ENCODE measurements at places on chromosomes 6 and 20.

GRCh38 chr6:30112402-30112994 lies 392 bp downstream of the TRIM31 start:
- peaks cover 55% of the 10 kb centered on the region for H3K27me3 ChIP-seq
- no peak overlapping the region for H3K4me3 ChIP-seq
- no peak for DNase-seq
- H3K36me3 ChIP-seq = no peaks in the 10 kb centered on the region
- peaks cover 15% of the 10 kb centered on the region for H3K4me1 ChIP-seq

DNA sequence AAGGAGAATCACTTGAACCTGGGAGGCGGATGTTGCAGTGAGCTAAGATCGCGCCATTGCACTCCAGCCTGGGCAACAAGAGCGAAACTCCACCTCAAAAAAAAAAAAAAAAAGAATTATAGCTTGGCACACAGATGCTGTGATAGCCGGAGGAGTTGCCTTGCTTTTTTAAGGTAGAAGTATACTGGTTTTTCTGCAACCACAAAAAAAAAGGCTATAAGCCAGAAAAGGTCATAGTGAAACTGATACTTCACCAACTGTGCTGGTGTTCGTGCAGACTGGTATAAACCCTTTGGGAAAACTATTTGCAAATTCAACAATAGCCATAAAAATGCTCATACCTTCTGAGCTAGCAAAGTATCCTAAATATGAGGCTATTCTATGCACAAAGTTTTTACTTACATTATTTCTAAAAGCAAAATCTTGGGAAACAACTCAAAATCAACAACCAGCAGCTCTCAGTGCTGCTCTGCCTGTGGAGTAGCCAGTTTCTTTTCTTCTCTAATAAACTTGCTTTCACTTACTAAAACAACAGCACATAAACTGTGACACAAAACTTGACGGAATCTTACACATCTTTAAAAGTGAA lies 44.0 kb downstream of the B4GALT5 start:
- H3K4me3 ChIP-seq = peak overlapping the region; percentile 32
- H3K36me3 ChIP-seq = peaks cover 20% of the 10 kb centered on the region
- H3K27ac ChIP-seq = peak overlapping the region; percentile 61
- H3K27me3 ChIP-seq = peaks cover 3% of the 10 kb centered on the region

DNA sequence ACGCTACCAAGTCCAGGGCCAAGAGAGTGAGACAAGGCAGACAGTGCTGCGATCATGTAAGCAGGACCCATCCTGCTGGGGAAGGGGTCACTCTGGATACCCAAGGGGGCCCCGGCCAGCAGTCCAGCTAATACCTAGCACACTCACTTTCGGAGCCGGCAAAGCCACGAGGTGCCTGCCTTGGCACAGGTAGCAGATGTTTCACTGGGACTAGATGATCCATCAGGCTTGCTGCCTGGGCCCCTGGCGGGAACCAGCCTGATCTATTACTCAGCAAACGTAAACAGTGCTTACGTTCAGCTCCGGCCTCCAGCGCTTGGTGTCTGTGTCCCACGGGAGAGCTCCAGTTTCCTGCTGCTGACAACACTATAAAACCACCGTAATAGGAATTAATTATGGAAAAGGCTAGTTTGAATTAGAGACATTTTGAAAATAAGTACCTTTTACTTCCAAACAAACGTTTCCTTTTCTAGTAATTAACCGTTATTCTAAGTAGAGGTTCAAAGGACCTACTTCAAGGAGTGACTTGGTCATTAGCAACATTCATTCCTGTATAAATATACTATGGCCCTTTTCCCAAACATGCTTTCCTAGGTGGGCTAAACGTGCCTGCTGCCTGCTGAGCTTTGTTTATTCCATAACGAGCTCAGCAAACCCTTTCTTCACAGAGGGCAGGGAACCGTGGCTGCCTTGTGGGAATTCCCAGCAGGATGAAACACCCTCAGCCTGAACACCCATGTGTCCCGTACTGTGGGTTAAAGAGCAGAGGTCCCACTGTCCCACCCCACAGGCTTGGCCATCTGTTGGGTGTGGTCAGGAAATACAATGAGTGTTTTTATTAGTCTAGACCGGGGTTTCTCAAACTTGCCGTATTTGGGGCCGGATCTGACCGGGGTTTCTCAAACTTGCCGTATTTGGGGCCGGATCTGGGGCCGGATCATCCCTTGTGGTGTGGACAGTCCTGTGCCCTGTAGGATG lies 18.4 kb downstream of the SLC22A23 start:
- no peak overlapping the region for H3K4me3 ChIP-seq
- no peaks in the 10 kb centered on the region for H3K36me3 ChIP-seq
- DNase-seq = no peak
- no peak overlapping the region for H3K27ac ChIP-seq
- H3K27me3 ChIP-seq = peaks cover 3% of the 10 kb centered on the region
- H3K4me1 ChIP-seq = no peaks in the 10 kb centered on the region

DNA sequence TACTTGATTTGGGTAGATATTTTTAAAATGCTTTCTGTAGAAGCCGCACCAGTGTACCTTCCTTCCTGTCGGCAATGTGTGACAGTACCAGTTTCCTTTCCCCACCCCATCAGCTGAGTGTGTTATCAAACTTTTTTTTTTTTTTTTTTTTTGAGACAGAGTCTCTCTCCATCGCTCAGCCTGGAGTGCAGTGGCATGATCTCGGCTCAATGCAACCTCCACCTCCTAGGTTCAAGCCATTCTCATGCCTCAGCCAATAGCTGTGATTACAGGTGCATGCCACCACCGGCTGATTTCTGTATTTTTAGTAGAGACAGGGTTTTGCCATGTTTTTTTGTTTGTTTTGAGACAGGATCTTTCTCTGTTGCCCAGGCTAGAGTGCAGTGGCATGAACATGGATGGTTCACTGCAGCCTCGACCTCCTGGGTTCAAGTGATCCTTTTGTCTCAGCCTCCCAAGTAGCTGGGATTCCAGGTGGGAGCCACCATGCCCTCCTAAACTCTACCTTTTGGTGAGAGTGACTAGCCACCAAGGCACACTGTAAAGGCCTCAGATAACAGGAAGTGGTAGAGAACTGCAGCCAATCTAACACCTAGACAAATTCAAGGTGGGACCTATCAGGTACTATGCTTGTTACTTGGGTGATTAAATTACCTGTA lies 26.5 kb upstream of the ZBTB22 start:
- peak overlapping the region; percentile 74 for H3K27ac ChIP-seq
- peaks cover 26% of the 10 kb centered on the region for H3K4me1 ChIP-seq
- DNase-seq = peak; percentile 41
- peaks cover 7% of the 10 kb centered on the region for H3K27me3 ChIP-seq

GRCh38 chr20:62080249-62080990 lies 14.7 kb upstream of the TAF4 start:
- DNase-seq = no peak
- no peaks in the 10 kb centered on the region for H3K4me1 ChIP-seq
- H3K27me3 ChIP-seq = no peaks in the 10 kb centered on the region
- H3K4me3 ChIP-seq = no peak overlapping the region

- H3K4me1 ChIP-seq = peaks cover 42% of the 10 kb centered on the region
- peaks cover 3% of the 10 kb centered on the region for H3K36me3 ChIP-seq
- no peaks in the 10 kb centered on the region for H3K27me3 ChIP-seq
- DNase-seq = no peak
Observed at GRCh38 chr6:157023958-157024357, 246.8 kb downstream of the ARID1B start.

- no peaks in the 10 kb centered on the region for H3K4me1 ChIP-seq
- no peak for DNase-seq
- H3K36me3 ChIP-seq = peaks cover 2% of the 10 kb centered on the region
- no peak overlapping the region for H3K4me3 ChIP-seq
Observed at GRCh38 chr6:50709366-50709734, 4.0 kb upstream of the TFAP2D start.

- H3K27ac ChIP-seq = no peak overlapping the region
- no peak overlapping the region for H3K4me3 ChIP-seq
Observed at GRCh38 chr6:135267085-135267484, 86.0 kb downstream of the MYB start.

GRCh38 chr20:35523298-35523888 lies 6.1 kb downstream of the C20orf173 start:
- no peaks in the 10 kb centered on the region for H3K4me1 ChIP-seq
- DNase-seq = peak; percentile 14
- H3K4me3 ChIP-seq = no peak overlapping the region
- H3K27me3 ChIP-seq = peaks cover 3% of the 10 kb centered on the region

DNA sequence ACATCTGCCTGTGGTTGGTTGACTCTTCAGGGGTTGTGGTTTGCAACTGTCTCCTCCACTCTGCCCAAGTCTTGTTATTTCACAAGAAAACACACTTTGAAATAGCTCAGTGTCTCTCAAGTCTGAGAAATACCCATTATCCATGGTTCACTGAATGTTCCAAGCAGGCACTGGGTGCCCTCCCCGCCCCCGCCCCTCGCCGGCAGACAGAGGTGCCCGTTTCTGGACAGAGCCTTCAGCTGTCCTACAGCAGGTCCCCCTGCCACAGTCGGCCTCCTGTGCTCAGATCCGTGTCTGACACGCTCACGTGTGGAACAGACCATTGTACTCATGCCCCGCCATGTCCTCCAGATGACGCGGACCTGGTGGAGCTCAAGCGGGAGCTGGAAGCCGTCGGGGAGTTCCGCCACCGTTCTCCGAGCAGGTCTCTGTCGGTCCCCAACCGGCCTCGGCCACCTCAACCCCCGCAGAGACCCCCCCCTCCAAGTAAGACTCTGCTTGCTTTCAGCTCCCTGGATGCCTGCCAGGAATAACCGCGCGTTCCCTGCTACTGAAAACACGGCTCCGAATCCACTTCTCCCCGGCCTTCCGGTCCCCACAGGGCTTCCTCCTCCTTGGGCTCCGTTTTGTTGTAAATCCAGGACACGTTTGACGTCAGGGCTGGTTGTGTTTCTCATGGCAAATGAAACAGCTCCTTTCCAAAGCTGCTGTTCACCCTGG lies 81.4 kb downstream of the SERAC1 start:
- H3K4me3 ChIP-seq = peak overlapping the region; percentile 7
- H3K27ac ChIP-seq = peak overlapping the region; percentile 44
- H3K4me1 ChIP-seq = peaks cover 14% of the 10 kb centered on the region
- H3K27me3 ChIP-seq = no peaks in the 10 kb centered on the region
- DNase-seq = peak; percentile 12

DNA sequence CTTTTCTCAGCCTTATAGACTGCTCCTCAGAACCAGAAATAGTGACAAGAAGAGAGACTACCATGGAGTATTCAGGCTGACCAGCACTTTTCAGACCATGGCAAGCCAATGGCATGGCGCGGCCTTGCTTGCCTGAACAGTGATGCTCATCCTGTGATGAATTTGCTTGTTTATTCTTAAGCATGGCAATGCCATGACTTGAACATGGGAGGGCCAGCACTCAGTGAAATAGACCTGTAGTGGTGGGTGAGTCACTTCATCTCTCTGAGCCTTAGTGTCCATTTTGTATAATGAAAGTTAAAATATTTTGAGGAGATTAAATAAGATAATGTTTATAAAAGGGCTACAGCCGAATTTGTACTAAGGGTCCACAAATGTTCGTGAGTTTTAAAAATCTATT lies 79.1 kb downstream of the LRRC1 start:
- no peak overlapping the region for H3K4me3 ChIP-seq
- no peaks in the 10 kb centered on the region for H3K36me3 ChIP-seq
- H3K4me1 ChIP-seq = no peaks in the 10 kb centered on the region
- no peak overlapping the region for H3K27ac ChIP-seq

DNA sequence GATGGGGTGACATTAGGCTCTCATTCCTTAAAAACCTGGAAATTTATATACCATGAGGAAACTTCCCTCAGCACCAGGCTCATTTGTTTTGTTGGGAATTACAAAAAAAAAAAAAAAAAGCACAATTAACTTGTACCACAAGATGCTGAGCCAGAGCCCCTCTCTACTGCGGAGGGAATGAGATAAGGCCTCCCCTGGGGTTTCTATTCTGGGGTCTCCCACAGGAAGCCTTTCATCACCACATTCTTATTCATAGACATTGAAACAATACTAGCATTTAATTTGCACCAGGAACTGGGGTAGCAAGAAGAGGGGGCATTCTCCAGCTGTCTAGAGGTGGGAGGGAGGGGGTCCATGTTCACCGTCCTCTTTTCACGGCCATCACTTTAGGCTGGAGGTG lies 23.0 kb upstream of the RPS6KA2 start:
- no peaks in the 10 kb centered on the region for H3K4me1 ChIP-seq
- no peaks in the 10 kb centered on the region for H3K36me3 ChIP-seq
- H3K27ac ChIP-seq = no peak overlapping the region
- no peak for DNase-seq

GRCh38 chr20:17513939-17514338 lies 17.2 kb downstream of the BFSP1 start:
- H3K4me1 ChIP-seq = peaks cover 25% of the 10 kb centered on the region
- peaks cover 10% of the 10 kb centered on the region for H3K27me3 ChIP-seq
- no peak overlapping the region for H3K4me3 ChIP-seq

DNA sequence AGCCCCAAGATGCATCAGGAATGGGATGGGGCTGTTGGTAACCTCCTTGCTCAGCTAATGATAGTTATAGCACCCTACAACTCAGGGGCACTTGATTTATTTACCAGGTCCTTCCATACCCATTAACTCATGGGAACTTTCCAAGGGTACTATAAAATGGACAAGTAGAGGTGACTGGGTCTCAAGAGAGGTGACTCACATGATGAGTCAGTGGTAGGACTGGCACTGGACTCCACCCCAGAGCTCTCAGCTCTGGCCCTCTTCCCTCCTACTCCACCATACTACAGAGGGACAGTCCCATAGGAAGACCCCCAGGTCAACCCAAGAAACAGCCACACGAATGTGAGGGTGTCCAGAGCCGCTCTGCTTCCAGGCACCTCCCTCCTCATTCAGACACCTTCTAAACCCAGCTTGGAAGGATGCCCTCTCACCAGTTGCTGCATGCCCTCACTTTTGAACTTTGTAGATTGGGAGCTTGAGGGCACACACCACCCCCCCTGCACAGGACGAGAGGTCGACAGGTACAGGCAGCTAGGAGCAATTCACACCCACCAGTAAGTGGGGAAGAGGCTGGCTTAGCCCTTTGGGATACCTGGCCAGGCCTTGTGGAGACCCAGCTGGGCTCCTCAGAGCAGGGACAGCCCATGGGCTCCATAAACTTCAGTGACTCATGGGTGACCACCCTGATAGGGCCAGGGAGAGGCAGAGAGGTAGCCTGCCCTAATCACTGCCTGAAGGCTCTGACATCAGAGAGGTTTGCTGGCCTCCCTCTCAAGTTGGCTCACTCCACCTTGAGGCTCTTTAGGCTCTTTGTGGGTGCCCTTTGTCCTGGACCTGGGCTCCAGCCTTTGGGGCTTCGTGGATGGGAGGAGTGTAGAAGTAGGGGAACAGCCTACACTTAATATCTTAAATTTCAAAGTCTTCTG lies 81.6 kb upstream of the MLN start:
- peaks cover 15% of the 10 kb centered on the region for H3K27me3 ChIP-seq
- no peak for DNase-seq
- peaks cover 23% of the 10 kb centered on the region for H3K4me1 ChIP-seq

DNA sequence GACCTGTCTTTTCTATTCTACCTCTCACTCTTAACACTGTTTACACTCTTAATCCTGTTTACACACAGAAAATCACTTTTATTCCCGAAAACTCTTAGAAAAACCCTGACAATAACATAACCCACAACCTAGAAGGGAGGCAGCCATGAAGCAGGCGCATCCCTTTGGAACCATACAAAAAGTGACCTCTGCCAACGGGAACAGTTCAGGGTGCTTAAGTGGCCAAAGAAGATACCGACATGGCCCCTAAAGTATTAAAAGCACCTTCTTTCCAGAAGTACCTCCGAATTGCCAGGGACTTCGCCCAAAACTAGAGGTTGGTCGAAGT lies 490 bp downstream of the MMUT start:
- H3K4me1 ChIP-seq = peaks cover 52% of the 10 kb centered on the region
- DNase-seq = no peak
